ENCODE measurements at places on chromosomes 12 and 14. TPM values are rescaled to one million over a fixed set of nuclear protein-coding genes. Genes with fewer than 3 reads are reported as not detected.

Gene ATG101
- 23.2 TPM for total RNA-seq

Gene ACTR10
- total RNA-seq = 68.5 TPM

Gene GPRC5D
- not detected for total RNA-seq

Gene ERBB3
- total RNA-seq = 1.5 TPM

Gene ARPC3
- 102 TPM for total RNA-seq

Gene C12orf50
- total RNA-seq = 0.05 TPM

Gene TMEM132C
- total RNA-seq = 0.27 TPM

Gene ADSS1
- 114 TPM for total RNA-seq

Gene ASCL1
- not detected for total RNA-seq

Gene RHEBL1
- 0.38 TPM for total RNA-seq

Gene COL2A1
- total RNA-seq = 0.13 TPM

Gene ARHGEF25
- total RNA-seq = 15.0 TPM

Gene CIDEB
- total RNA-seq = 2.4 TPM

Gene CPSF2
- total RNA-seq = 41.1 TPM

Gene ETNK1
- 20.6 TPM for total RNA-seq

Gene ANAPC7
- 35.3 TPM for total RNA-seq

Gene GPD1
- 5.1 TPM for total RNA-seq

Gene BIN2
- total RNA-seq = 2.4 TPM

Gene KRT80
- 1.2 TPM for total RNA-seq

Gene OLR1
- 0.43 TPM for total RNA-seq

Gene ZNF891
- 1.1 TPM for total RNA-seq

Gene KNTC1
- 2.7 TPM for total RNA-seq

Gene SUOX
- total RNA-seq = 25.0 TPM
